ENCODE measurements at places on chromosomes 1 and 21.
A peak's percentile ranks its signal among the peaks of the same experiment; 100 is the strongest.

DNA sequence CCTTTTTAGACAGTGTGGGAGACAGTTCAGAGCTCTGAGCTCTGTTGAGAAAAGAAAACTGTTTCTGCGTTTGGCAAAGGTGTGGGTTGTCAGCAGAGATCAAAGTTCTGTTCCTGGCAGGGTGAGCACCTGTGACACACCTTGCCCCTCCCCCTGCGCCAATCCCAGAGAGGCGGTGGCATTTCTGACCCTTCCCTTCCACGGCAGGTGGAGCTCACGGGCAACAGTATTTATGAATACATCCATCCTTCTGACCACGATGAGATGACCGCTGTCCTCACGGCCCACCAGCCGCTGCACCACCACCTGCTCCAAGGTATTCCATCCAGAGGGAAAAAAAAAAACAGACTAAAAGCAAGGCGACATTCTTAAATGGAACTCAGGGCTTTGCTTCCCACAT, 20.7 kb downstream of the SIM2 start:
- no peak for DNase-seq

GRCh38 chr1:8848663-8849386, 29.7 kb downstream of the ENO1 start:
- peak; percentile 86 for DNase-seq

DNA sequence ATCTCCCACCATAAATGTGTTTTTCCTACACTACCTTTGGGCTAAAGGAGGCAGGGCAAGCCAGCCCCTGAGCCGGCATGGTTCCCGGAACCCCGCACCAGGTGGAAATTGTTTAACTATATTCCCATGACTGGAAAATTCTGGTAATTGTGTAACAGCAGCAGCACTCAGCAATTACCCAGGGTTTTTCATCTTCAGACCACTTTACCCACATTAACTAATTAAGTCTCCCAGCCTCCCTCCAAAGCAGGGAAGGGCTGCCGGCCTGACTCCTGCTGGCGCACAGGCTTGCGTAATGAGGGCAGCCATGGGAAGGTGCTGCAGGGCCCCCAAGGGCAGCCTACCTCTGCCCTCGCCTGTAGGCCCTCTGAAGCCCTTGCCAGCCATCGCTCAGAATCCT, 140.7 kb upstream of the VAMP3 start:
- no peak for DNase-seq

DNA sequence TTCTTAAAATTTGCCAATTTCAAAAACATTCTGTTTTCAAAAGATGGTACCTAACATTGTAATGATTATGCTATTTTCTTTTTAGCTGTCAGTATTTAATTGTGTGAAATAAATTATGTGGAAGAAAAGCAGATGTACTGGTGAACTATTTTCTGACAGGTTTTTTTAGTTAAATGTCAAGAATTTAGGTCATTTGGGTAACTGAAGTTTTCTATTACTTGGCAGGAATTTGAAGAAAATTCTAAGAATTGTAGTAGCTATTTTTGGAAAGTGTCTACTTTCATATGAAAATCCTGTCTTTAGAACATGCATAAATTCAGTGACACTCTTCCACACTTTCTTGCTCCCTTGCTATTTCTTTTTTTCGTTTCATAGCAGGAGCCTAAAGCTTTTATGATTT, 28.5 kb upstream of the PTPRC start:
- DNase-seq, result peak; percentile 47

- DNase-seq, result no peak
These were observed 22.4 kb downstream of the CFHR4 start for GRCh38 chr1:196910215-196910614.

DNA sequence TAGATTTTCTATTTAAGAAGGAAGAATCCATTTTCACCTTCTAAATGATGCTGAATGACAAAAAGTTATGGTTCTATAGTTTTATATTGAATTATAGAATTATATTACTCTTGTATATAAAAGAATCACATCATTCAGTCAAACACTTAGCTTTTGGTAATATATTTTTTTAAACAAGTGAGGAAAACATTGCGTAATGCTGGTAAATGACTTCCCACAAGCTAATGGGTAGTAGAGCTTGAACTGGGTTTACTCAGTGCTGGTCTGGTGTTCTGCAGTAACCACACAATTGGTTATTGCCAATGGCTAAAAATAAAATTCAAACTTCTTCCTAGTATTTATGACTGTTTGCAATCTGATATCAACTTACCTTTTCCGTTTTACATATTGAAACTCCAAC, 10.6 kb upstream of the GIPC2 start:
- DNase-seq, result no peak
